Natural killer cell treated with Interleukin-12 subunit alpha and Interleukin-12 subunit beta and Interleukin-15 and Interleukin-18, amount 100 ng/mL, for 72 hours (primary cell): ENCODE measurements at places on chromosomes 11 and 22. TPM values are rescaled to one million over a fixed set of nuclear protein-coding genes. Genes with fewer than 3 reads are reported as not detected.
A peak's percentile ranks its signal among the peaks of the same experiment; 100 is the strongest.

Gene CAT
- total RNA-seq, result 11.2 TPM

Gene RTL10
- total RNA-seq, result 11.2 TPM

Gene CALCA
- not detected for total RNA-seq

Gene MPPED1
- not detected for total RNA-seq

Gene RNF141
- 12.7 TPM for total RNA-seq

Gene GPHA2
- not detected for total RNA-seq

Gene SCGB2A2
- total RNA-seq, result not detected

Gene DUSP8
- 5.4 TPM for total RNA-seq

Gene CASP5
- 0.33 TPM for total RNA-seq

DNA sequence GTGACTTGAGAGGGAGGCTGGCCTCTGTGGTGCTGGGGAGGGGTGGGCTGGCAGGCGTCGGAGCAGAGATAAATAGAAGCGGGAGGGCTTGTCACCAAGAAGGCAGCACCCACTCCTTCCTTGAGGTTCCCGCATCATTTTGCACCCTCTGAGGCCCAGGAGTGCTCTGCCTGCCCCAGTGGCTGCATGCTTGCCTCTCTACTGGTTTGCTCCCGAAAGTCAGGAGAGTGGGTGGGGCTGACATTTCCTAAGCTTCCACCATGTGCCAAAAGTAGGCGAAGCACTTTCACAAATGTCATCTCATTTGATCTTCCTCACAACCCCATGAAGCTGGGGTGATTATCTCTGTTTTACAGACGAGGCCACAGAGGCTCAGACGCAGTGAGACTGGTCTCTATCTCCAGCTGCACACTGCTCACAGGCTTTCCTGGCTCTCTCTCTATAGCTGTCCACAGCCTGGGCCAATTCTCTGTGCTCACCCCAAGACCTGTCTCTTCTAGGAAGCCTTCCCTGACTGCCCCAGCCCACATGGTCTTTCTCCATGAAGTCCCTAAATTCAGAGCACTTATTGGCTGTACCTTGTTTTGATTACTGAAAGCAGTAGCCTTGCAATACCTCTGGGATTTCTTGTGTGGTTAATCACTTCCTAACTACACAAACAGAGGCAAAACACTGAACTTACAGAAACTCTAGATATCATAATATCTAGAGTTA, 2.6 kb upstream of the UCP3 start:
- DNase-seq, result peak; percentile 65
- H3K4me3 ChIP-seq, result peak overlapping the region; percentile 64
- H3K27ac ChIP-seq, result peak overlapping the region; percentile 93

- H3K27me3 ChIP-seq, result peaks cover 5% of the 10 kb centered on the region
- DNase-seq, result no peak
- peaks cover 5% of the 10 kb centered on the region for H3K4me1 ChIP-seq
- H3K4me3 ChIP-seq, result peak overlapping the region; percentile 7
- no peak overlapping the region for H3K27ac ChIP-seq
Observed at GRCh38 chr11:81787584-81788049, 946.0 kb downstream of the FAM181B start.

GRCh38 chr11:85088286-85088685, 538.9 kb downstream of the DLG2 start:
- no peaks in the 10 kb centered on the region for H3K36me3 ChIP-seq
- H3K27me3 ChIP-seq, result no peaks in the 10 kb centered on the region
- no peak overlapping the region for H3K27ac ChIP-seq
- H3K4me3 ChIP-seq, result no peak overlapping the region
- no peak for DNase-seq

- DNase-seq, result no peak
- H3K27me3 ChIP-seq, result no peaks in the 10 kb centered on the region
- no peak overlapping the region for H3K4me3 ChIP-seq
- H3K4me1 ChIP-seq, result no peaks in the 10 kb centered on the region
- no peaks in the 10 kb centered on the region for H3K36me3 ChIP-seq
Observed at GRCh38 chr22:43128928-43129424, 14.2 kb downstream of the MCAT start.

DNA sequence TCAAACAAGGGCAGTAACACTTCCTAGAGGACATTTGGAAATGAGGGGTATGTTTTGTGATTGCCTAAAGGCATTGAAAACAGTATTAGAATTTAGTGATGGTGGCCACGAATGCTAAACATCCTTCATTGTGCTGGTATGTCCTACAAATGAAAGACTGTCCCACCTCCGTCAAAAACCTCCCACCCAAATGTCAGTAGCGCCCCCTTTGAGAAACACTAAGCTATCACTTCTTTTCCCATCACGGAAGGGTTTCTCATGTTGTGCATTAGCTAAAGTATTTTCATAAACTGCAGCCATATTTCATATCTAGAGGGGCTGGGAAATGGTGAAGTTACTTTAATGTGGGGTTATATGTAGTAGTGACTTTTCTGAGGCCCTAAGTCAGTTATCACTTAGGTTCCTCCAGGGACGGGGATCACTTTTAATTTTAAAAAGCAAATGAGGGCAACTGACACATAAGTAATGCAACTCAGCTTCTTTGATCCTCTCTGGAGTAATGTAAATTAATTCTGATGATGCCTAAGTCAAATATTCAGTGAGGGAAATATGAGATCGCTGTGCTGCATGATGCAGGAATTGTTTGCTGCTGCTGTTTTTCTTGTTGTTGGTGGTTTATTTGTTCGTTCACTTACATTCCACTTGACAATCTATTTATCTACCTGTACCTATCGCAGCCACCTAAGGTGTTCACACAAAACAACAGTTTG, 1403.4 kb upstream of the TENM4 start:
- H3K4me1 ChIP-seq, result no peaks in the 10 kb centered on the region
- H3K4me3 ChIP-seq, result no peak overlapping the region
- H3K36me3 ChIP-seq, result peaks cover 6% of the 10 kb centered on the region
- no peak overlapping the region for H3K27ac ChIP-seq

GRCh38 chr22:40156001-40156516, 21.7 kb upstream of the TNRC6B start:
- no peaks in the 10 kb centered on the region for H3K36me3 ChIP-seq
- H3K27ac ChIP-seq, result no peak overlapping the region
- H3K27me3 ChIP-seq, result no peaks in the 10 kb centered on the region
- H3K4me3 ChIP-seq, result no peak overlapping the region
- H3K4me1 ChIP-seq, result peaks cover 10% of the 10 kb centered on the region

- peaks cover 4% of the 10 kb centered on the region for H3K4me1 ChIP-seq
- no peak overlapping the region for H3K27ac ChIP-seq
- no peak overlapping the region for H3K4me3 ChIP-seq
- H3K36me3 ChIP-seq, result no peaks in the 10 kb centered on the region
Observed at GRCh38 chr11:57277845-57278720, 41.0 kb upstream of the APLNR start.

- no peak overlapping the region for H3K27ac ChIP-seq
- DNase-seq, result no peak
- H3K27me3 ChIP-seq, result peaks cover 34% of the 10 kb centered on the region
- H3K36me3 ChIP-seq, result no peaks in the 10 kb centered on the region
- no peak overlapping the region for H3K4me3 ChIP-seq
- H3K4me1 ChIP-seq, result no peaks in the 10 kb centered on the region
Observed at GRCh38 chr11:44351006-44351660, 41.2 kb upstream of the ALX4 start.

DNA sequence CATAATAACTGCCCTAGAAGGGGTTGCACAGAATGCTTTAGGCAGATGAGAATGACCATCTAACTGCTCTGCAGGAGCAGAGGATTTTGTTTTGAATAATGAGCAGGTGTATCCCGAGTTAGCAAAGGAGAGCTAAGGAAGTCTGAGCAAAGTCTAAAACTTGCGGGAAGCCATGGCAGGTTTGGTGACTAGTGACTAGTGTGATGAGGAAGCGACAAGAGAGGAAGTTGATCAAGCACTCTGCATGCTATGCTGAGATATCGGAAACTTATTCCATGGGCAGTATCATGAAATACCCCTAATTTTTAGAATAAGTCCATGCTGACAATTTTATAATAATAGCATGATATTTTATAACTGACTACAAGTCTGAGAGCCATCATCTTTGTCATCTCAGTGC, 12.9 kb downstream of the OLFML1 start:
- H3K4me3 ChIP-seq, result no peak overlapping the region
- no peak for DNase-seq
- no peaks in the 10 kb centered on the region for H3K36me3 ChIP-seq
- peaks cover 6% of the 10 kb centered on the region for H3K4me1 ChIP-seq
- no peak overlapping the region for H3K27ac ChIP-seq

GRCh38 chr11:120547811-120548681, 36.5 kb downstream of the GRIK4 start:
- H3K27ac ChIP-seq, result no peak overlapping the region
- peaks cover 2% of the 10 kb centered on the region for H3K27me3 ChIP-seq
- H3K36me3 ChIP-seq, result no peaks in the 10 kb centered on the region
- no peak overlapping the region for H3K4me3 ChIP-seq

GRCh38 chr11:45805305-45806071, 539 bp downstream of the SLC35C1 start:
- H3K4me1 ChIP-seq, result peaks cover 32% of the 10 kb centered on the region
- DNase-seq, result no peak
- H3K27ac ChIP-seq, result peak overlapping the region; percentile 88
- H3K36me3 ChIP-seq, result no peaks in the 10 kb centered on the region

DNA sequence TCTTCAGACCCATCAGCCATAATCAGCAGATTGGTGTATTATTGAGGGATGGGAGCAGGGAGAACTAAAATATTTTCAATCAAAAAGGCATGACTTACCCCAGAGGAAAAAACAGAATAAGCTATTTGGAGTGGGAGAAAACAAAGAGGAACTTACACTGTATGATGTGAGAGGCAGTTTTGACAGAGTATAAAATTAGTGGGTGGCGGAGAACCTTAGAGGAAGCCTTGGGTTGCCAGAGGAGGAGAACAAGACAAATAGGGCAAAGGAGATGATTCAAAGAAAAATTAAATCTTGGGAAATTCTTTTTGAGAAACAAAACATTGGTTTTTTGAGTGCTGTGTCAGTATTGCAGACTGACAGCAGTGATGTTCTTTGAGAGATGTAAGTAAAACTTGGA, 285.0 kb downstream of the C11orf87 start:
- H3K36me3 ChIP-seq, result no peaks in the 10 kb centered on the region
- H3K27me3 ChIP-seq, result no peaks in the 10 kb centered on the region
- DNase-seq, result no peak
- no peaks in the 10 kb centered on the region for H3K4me1 ChIP-seq
- H3K27ac ChIP-seq, result no peak overlapping the region

- no peak for DNase-seq
- H3K27ac ChIP-seq, result no peak overlapping the region
- no peak overlapping the region for H3K4me3 ChIP-seq
- no peaks in the 10 kb centered on the region for H3K4me1 ChIP-seq
Observed at GRCh38 chr11:13375798-13376197, 87.2 kb downstream of the BTBD10 start.
